Psoas muscle (tissue), 8 donors: ENCODE measurements at places on chromosomes 2 and 18. TPM values are rescaled to one million over a fixed set of nuclear protein-coding genes. Genes with fewer than 3 reads are reported as not detected.

The BMP10 gene
- not detected for polyA plus RNA-seq

The MATN3 gene
- polyA plus RNA-seq: 0.40 TPM

The ZNF892 gene
- 0.33 TPM for polyA plus RNA-seq

The AOX1 gene
- polyA plus RNA-seq: 12.4 TPM

DNA sequence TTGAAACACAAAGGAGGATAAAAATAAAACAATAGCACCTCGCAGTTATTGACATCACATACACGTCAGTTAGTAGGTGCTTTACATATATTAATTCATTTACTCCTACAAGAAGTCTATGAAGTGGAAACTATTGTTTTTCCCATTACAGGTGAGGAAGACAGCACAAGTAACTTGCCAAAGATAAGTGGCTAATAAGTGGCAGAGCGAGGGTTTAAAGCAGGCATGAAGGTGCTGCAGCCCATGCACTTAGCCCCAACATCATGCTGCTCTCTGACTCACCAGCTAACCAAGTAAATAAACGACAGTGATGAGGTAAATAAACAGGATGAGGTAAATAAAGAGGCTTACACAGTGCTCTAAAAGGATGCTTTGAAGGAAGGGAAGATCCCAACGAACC is 498.6 kb upstream of the ZEB2 start:
- DNase-seq: no peak

DNA sequence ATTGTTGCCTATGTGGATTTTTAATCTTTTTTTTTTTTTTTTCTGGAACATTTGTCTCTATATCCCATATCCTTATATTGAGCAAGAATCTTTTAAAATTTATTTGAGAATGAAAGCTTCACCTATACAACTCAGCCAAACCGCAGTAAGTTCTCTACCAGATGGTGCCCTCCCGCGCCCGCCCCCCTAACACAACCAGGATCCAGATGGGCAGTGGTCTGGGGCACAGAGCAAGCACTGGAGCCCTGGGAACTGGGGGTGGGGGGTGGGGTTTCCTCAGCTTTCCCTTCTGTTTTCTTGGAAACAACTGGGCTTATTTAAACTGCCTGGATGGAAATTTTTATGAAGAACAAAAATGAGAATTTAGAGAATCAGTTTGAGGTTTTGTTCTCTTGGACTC is 74.6 kb downstream of the ACAA2 start:
- no peak for DNase-seq

- DNase-seq: no peak
These were observed 214.1 kb upstream of the PARD3B start for GRCh38 chr2:204331180-204331579.

DNA sequence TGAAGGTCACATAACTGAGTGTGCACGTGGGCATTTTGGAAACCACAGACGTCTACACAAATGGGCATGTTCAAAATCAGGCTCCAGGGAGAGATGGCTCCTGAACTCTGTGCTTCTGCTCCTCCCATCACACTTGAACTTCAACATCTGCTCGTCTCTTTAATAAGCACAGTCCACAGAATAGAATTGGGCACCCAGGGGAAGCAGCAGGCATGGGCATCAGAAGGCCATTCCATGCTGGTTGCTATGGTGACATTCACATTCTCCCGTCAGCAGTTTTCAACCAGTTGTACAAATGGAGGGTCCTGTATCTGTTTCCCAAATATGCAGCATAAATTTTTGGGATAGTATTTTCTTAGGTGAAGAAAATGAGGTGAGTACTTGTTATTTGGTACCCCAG is 183.7 kb upstream of the COPS8 start:
- no peak for DNase-seq

- DNase-seq: no peak
These were observed 1.6 kb downstream of the PPP3R1 start for GRCh38 chr2:68250652-68251186.

GRCh38 chr2:217363470-217363869 is 503.6 kb upstream of the TNP1 start:
- DNase-seq: no peak

DNA sequence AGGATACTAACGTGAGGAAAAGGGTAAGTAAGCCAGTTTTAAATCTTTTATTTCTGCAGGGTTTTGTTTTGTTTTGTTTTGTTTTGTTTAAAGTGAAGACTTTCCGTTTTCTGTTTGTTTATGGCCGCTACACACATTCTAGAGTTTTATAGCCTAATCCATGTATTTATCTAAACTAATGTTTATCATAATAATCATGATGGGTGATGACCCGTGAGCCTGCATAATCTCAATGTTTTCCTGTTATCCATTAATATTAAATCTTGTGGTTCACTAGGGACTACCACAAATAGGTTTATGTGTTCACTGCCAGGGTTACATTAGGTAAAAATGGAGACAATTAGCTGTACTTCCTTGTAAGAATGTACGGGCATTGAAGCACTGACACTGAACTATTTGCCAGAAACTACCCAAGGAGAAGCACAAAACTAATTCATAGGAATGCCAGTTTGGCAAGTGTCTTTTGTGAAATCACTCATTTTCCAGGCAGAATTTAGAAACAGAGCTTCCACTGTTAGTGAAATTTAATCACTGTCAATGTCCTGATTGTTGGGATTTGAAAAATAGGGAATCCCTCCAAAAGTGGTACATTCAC is 574.8 kb downstream of the LRP1B start:
- no peak for DNase-seq

DNA sequence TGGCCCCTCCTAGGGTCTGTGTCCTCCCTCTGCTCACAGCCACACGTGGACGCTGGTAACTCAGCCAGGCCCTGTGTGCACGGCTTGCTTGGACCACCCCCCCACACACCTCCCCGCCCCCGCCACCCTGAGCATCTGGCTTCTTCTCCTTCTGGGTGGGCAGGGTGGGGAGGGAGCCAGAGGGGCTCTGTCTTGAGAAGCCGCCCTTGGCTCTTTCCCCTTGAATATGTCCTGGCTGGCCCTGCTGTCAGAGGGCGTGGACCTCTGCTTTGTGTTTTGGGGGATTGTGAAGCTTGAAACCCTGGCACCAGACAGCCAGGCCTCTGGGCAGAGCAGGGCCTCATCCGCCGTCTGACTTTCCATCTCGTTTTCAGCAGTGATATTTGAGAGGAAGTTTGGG is 72.1 kb downstream of the GLI2 start:
- DNase-seq: no peak

DNA sequence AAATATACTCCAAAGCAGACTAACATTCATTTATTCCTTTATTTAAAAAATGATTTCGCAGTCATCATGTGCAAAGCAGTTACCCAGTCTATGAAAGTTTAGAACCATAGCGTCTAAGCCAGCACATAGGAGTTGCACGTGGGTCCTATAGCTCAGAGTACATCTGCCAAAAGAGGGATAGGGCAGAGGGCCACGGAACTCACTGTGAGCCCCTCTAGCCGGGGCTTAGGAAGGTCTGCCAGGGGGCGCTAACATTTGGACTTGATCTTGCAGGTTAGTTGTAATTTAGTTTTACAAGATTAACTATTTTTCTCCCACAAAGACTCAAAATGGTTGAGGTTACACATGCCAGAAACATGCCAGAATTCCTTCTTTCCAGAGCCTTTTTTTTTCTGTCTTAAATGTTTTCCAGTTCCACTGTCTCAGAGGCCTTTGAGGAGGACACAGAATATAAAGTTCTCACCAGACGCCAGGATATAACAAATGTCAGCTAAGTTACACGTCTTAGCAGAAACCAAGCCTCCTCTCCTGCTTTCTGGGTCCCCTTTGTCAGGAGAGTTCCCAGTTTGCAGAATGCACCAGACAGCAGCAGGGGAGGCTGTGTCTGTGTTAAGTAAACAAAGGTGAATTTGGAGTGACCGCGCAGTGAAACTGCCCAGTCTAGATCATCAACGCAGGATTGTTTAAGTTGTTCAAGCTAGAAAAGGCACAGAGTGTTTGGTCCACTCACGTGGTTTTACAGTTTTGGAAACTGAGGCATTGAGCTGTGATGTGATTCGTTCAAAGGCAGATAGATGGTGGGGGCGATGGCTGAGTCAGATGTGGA is 292.0 kb downstream of the PRKCE start:
- DNase-seq: no peak

DNA sequence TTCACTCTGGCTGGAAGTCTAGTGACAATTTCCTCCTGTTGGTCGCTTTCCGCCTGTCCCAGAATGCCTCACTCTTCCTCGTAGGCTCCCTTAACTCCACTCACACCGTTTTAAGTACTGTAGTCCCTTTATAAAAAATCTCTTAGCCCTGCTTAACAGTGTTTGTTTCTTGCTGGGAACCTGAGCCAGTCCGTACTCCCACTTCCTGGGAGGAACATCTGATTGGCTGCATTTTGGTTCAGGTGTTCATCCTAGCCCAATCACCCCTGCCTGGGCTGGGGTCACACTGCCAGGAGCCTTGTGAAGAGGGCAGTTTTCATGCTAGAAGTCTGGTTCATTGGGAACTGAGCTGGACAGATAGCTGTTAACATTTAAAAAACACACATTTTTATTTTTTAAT is 25.6 kb upstream of the TOGARAM2 start:
- DNase-seq: no peak
